ENCODE measurements at places on chromosomes 13 and 19.

DNA sequence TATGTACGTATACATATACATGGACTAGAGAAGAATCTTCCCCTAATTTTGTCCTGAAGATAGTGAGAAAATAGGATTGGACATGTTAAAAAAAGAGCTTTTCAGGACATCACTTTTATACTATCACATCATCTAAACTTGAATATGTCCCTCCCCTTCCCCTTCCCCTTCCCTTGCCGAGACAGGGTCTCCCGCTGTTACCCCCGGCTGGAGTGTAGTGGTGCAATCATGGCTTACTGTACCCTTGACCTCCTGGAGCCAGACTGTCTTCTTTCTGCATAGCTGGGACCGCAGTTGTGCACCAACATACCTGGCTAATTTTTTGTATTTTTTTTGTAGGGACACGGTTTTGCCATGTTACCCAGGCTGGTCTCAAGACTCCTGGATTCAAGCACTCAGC is 6.6 kb downstream of the HNRNPM start:
- DNase-seq: no peak

GRCh38 chr13:102039264-102039663 is 362.6 kb downstream of the FGF14 start:
- DNase-seq: no peak

- no peak for DNase-seq
These were observed 9.9 kb upstream of the EHD2 start for GRCh38 chr19:47703301-47703700.

DNA sequence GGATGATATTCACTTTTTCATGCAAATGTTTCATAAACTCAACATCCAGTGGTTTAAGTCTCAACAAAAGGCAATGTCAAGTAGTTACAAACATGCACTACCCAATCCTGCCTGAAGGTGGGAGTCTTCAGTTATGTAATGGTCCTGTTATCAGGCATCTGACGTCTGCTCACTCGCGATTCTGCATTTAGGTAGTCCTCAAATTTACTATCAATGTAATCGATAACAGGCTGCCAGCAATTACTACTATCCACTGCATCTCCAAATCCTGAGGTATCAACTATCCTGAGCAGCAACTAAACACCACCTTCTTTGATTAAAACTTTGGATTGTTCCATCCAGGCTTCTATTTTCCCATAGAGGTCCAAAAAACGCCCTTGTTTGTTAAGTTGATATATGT is 51.2 kb downstream of the NLRP12 start:
- peak; percentile 42 for DNase-seq

GRCh38 chr13:65909501-65909900 is 1320.6 kb downstream of the PCDH9 start:
- DNase-seq: no peak

Measured in mesenchymal stem cell (in vitro differentiated cells and primary cell).